ENCODE measurements at places on chromosomes 16 and 17.
A peak's percentile ranks its signal among the peaks of the same experiment; 100 is the strongest.

DNA sequence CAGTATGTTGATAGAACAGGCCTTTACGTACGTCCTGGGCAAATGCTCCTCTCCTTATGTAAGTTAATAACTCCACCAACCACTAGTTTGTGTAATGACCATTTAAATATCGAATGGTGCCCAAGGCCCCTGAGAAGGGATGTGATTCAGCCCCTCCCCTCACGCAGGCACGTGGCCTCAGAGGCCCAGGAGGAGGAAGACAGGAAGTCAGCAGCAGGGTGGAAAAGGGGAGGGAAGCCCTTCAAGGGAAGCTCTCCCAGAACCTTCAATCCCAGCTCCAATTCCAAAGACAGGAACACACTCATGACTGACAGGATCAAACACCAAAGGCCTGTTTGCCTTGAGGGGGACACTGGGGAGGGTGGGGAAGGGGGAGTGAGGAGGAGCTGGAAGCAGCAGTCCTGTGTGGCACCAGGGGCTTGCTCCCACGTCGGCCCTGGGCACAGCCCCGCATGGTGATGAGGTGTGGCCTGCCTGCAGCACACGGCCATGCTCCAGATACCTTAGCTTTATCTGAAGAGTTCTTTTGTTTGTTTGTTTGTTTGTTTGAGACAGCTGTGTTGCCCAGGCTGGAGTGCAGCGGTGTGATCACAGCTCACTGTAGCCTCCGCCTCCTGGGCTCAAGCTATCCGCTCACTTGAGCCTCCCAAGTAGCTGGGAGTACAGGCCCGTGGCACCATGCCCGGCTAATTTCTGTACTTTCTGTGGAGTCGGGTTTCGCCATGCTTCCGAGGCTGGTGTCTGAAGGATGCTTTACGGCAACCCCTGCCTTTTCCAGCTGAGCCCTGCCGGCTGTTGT is 105.0 kb downstream of the ZNF778 start:
- no peak for DNase-seq

- DNase-seq = peak; percentile 32
Measured at GRCh38 chr17:9389111-9389527, 186.5 kb downstream of the STX8 start.

- DNase-seq = no peak
Measured at GRCh38 chr17:19799796-19800195, 51.7 kb upstream of the ALDH3A1 start.

- peak; percentile 76 for DNase-seq
Measured at GRCh38 chr17:27544350-27545131, 86.4 kb upstream of the LGALS9 start.

- no peak for DNase-seq
Measured at GRCh38 chr16:49639739-49640431, 216.0 kb downstream of the ZNF423 start.

GRCh38 chr16:19559242-19559910 is 3.9 kb downstream of the VPS35L start:
- DNase-seq = no peak

DNA sequence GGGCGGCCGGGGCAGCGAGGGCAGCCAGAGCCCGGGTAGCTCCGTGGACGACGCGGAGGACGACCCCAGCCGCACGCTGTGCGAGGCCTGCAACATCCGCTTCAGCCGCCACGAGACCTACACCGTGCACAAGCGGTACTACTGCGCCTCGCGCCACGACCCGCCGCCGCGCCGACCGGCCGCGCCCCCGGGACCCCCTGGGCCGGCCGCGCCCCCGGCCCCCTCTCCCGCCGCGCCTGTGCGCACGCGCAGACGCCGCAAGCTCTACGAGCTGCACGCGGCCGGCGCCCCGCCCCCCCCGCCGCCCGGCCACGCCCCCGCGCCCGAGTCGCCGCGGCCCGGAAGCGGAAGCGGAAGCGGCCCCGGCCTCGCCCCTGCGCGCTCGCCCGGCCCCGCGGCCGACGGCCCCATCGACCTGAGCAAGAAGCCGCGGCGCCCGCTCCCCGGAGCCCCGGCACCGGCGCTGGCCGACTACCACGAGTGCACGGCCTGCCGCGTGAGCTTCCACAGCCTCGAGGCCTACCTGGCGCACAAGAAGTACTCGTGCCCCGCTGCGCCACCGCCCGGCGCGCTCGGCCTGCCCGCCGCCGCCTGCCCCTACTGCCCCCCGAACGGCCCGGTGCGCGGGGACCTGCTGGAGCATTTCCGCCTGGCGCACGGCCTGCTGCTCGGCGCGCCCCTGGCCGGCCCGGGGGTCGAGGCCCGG is 36.1 kb upstream of the ZC3H18 start:
- peak; percentile 95 for DNase-seq

- DNase-seq = no peak
Measured at GRCh38 chr16:81335669-81336068, 20.9 kb downstream of the GAN start.
